ENCODE measurements at places on chromosomes 12 and 14.

- no peak for DNase-seq
Observed at GRCh38 chr14:70536830-70537229, 2.0 kb upstream of the ADAM20 start.

GRCh38 chr14:89779707-89780106 lies 174.8 kb downstream of the EFCAB11 start:
- no peak for DNase-seq

DNA sequence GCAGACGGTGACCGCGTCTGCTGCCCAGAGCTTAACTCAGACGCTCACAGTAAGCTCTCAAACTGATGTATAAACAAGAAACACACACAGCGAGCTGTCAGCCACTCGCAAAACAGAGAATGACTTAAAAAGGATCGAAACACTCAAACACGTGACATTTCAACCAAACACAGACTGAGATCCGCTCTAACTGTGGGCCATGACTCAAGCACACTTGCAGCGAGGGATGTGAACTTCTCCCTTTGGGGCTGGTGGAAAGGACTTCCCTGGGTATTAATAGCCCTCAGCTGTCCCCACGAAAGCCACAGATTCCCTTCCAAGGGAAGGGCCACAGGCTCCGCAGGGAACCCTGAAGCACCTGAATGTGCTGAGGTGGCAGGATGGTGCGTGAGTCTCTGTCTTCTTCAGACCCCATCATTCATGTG lies 29.1 kb downstream of the CCDC88C start:
- DNase-seq, result no peak

DNA sequence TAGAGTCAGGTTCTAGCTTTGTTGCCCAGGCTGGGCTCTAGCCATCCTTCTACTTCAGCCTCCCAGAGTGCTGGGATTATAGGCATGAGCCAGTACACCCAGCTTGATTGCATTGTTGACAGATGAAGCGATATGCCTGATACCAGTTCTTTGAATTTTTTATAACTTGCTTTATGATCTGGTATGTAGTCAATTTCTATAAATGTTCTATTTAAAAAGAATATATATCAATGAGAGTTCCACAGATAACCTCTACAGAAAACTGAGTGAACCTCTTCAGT lies 99.8 kb downstream of the DIP2B start:
- DNase-seq, result no peak

- DNase-seq, result no peak
Observed at GRCh38 chr14:95816539-95816938, 60.1 kb upstream of the TUNAR start.

DNA sequence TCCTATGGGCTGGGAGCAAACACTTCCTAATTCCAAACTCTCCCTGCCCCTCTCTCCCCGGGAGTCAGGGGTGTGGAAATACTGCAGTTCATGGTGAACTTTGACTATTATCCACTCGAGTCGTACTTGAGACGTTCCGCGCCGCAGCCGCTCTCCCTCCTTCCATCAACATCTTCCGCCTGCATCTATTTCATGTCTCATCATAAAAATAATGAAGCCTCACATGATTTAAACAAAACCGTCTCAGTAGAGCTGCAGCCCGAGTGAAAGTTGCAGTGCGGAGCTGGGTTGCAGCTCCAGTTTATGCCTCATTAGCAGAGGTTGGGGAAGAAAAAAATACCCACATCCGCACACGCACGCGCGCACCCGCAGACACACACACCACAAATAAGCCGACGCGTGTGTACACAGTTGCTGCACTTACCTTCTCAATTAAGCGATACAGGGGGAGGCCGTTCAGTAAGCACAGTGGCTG lies 283 bp downstream of the LMO3 start:
- no peak for DNase-seq

- DNase-seq, result no peak
Observed at GRCh38 chr14:29149798-29150197, 383.2 kb downstream of the FOXG1 start.

DNA sequence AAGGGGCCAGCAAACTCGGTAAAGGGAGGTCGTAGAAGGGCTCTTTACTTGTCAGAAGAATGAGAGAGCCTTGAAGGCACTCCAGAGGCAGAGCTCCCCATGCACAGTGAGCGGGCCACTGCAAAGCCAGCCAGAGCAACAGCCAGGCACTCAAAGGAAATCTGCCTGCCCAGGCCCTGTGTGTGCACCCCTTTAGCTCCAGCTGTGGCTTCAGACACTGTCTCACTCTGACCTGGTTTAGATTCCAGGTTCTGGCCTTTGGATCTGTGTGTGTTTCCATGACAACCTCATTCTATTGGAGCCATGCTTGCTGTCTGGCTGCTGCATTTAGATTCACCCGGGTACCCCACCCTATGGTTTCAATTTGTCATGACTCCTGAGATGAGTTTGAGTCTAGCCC lies 170.3 kb downstream of the CAPZA3 start:
- DNase-seq, result no peak

DNA sequence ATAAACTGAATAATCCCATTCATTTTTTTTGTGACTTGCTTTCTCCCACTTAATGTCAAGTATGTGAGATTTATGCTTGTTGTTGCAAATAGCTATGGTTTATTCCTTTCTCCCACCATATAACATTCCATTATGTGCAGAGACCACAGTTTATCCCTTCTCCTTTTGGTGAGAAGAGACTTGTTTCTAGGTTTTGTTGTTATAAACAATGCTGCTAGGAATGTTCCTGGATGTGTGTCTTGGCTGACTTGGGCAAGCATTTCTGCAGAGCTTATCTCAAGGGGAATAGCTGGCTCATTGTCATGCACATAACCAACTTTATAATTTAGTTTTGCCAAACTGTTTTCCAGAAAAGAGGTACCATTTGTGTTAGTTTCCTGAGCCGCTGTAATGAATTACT lies 47.6 kb upstream of the PPP1CC start:
- DNase-seq, result no peak

GRCh38 chr12:109277899-109278762 lies 31.0 kb downstream of the FOXN4 start:
- DNase-seq, result no peak

DNA sequence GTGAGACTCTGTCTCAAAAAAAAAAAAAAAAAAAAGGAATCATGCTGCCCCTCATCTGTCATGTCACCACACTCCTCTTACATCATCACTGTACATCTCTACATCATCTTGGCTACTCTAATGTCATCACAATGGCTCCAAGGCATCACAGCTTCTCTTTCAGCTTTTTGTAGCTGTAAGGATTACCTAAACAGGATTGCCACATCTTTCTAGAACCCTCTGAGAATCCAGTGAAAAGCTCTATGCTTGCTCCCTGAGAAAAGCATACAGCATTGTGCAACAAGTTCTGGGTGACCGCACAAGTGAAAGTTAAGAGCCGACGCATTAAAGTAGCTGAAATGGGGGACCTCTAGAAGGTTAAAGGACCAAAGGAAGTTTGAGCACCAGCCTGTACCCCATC lies 272.5 kb downstream of the C12orf50 start:
- DNase-seq, result no peak

DNA sequence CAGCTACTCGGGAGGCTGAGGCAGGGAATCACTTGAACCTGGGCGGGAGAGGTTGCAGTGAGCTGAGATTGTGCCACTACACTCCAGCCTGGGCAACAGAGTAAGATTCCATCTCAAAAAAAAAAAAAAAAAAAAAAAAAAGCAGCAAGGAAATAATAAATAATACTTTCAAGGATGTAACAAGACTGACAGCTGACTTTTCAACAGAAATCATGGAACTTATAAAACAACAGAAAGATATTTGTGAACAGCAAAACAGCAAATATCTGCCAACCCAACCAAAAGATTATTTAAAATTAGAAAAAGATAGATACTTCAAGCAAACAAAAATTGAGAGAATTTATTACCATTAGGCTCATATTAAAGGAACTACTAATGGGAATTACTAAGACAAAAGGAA lies 115.1 kb downstream of the TSHR start:
- no peak for DNase-seq

Data from iPS DF 19.7 (cell line).